Stimulated activated CD8-positive, alpha-beta memory T cell treated with anti-CD3 and anti-CD28 coated beads, Interleukin-4, amount 100 ng/mL, for 1 hour (primary cell): ENCODE measurements at places on chromosomes 2 and 18.

GRCh38 chr2:197090742-197091367 is 164.3 kb upstream of the PGAP1 start:
- no peak for DNase-seq

DNA sequence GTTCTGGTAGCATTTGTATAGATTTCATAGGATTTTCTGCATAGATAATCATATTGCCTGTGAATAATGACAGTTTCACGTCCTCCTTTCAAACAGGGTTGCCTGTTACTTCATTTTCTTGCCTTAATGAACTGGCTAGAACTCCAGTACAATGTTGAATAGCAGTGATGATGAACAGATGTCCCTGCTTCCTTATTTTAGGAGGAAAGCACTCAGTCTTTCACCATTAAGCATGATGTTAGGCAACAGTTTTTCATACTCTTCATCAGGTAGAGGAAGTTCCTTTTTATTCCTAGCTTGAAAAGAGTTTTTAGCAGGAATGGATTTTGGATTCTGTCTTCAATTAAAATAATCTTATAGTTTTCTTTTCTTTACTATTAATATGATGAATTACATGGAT is 39.7 kb downstream of the C2orf76 start:
- DNase-seq, result no peak

DNA sequence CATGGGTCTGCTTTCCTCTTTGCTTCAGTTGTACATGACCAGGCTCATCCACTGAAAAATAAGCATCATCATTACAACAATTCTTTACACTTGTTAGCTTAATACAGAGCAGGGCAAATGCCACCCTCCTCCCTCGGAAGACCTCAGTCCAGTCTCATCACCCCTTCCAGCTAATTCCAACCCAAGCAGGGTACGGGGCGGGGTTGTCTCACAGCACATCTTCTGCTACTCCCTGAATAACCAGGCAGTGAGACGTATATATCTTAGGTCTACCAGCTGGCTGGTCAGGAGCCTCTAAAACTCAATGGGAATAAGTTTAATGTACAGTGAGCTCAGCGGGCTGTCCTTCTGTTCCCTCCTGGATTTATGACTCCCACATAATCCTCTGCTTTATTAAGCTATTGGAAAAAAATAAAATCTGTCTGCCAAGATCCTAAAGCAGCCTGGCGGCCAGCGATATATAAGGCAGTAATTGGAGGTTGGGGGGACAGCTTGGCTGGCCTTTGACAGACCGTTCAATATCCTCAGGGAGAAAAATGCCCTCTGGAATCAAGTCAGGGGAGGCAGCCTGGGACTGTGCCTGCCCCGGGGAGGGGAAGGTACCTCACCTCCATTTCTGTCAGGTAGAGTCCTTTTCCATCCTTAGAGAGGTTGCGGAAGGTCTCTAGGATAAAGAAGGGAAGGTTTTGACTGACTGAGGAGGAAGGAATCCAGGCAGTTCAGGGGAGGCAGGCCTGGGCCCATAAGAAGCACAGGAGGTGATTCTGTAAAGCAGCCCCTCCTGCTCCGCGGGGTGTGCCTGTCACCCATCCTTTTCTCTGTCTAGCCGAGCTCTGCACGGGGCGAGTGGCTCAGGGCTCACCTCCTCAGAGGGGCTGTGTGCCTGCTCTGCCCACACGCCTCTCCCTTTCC is 76.3 kb downstream of the CAPN13 start:
- no peak for DNase-seq

DNA sequence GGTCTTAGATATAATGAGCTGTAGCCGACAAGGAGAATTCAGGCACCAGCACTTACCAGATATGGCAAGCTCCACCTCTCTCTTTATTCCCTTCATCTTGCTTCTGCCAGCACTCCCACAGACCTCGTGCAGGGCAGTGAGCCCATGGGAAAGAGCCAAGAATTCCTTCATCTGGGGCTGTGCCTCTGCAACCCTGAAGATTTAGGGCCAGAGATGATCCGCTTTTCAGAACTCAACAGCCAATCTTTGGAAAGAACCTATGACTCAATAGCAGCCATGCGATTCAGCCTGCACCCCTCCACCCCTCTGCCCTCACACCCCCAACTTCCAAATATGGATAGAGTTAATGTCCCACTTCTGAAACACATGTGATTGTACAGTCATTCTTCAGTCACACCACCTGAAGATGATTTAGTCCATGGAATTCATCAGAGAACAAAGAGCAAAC is 533.7 kb upstream of the TNP1 start:
- no peak for DNase-seq
